ENCODE measurements at places on chromosomes 7 and 10.

DNA sequence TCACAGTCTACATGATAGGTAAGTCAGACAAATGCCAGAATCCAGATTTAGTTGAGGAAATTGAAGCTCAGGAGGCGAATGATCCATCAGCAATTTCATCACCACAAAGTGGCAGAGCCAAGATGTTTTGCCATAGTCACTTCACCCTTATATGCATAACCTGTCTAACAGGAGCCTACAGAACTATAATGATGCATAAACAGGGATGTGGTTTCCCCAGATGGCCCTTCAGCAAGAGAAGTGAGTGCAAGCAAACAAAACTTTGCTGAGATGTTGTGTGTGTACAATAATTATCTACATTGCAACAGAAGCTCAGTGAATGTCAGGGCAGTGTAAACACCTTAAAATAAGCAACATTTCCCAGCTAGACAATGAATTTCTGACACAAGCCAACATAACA lies 28.6 kb downstream of the PON3 start:
- DNase-seq = no peak

GRCh38 chr10:34430685-34431084 lies 384.4 kb downstream of the PARD3 start:
- DNase-seq = no peak

DNA sequence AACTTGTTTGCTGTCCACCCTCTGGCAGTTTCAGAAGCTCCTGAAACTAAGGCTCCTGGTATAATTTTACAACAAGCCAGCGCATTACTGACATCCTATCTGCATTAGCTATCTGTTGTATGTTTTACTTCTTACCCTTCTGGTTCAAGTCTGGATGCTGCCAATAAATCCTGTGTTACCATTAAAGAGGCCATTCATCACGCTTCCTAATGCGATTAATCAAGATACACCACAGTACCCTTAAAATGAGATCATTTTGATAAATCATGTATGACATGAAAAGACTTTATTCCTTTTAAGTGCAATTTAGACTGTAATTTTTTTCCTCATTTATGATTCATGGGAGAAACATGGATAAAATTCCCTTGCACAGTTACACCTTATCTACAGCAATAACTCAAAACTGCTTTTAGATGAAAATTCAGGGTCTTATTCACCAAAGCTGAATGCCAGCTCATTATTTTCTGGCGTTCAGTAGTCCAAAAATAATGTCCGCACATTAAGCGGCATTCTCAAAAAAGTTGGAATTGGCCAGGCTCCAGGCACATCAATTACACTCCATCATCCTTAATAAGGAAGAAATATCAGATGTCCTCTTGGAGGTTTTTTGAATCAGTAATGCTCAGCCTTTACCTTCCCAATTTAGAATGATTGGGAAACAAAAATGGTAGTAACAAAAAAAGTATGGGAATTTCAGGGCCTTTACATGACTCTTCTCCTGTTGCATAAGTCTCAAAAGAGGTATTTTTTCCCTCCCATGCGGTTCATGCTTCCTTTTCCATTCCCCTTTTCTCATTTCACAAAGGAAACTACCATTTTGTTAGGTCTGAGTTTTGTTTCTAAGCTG lies 878.5 kb downstream of the LRMDA start:
- no peak for DNase-seq

DNA sequence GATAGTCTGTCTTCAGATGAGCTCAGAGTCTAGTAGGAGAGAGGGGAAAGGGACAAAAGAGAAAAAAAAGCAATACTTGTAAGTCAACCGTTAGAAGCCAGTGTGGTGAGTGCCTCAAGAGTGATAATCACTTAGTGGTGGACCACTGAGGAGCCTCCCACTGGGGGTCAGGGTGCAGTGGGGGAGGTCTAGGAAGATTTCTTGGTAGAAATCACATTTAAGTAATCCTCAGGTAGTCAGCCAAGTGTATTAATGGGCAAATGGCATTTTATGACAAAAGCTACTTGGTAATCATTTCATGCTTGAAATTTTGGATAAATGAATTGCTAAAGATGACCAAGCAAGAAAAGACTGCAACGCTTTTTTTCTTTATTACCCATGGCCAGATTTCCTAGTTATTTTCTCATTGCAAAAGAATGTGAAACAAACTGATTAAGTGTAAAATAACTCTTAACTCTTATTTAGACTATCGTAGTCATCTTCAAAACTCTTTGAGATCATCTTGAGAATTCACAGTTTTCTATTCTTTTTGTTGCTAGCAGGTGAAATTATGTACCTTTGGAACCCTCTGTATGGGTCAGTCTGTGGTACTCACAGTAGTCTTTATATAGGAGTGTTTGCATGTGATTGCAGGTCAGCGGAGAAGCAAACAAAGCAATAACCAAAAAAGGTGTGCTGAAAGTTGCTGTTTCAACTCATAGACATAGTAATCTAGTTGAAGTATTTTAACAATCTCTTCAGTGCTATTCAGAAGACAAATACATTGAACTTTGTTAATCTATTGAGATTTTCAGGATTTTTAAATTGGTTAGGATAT lies 63.9 kb downstream of the PPP1R9A start:
- no peak for DNase-seq

GRCh38 chr10:79353000-79353406 lies 5.7 kb downstream of the PPIF start:
- no peak for DNase-seq

DNA sequence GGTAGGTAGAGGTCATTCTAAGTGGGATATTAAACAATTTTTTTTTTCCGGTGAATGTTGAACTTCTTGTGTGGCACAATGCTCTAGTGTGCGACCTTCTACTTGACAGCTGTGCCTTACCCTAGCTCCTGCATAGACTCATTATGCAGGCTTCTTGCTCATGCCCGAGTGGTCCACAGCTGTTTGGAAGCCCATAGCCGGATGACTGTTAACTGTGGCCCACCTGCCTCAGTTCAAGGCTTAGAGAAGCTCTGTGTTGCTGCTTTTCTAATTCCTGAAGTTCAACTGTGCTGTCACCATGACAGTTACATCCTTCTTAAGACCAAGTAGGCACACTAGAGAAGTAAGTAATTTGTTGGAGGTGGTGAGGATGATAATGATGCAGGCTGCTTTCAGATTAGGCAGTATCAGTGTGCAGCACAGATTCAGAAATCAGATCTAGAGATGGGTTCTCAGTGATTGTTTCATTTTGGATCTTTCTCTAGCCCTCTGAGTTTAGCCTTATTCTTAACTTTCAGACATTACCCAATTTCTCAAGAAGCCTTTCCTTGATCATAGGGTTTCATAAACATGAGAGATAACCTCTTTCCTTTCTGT lies 278.4 kb downstream of the PHF14 start:
- no peak for DNase-seq

DNA sequence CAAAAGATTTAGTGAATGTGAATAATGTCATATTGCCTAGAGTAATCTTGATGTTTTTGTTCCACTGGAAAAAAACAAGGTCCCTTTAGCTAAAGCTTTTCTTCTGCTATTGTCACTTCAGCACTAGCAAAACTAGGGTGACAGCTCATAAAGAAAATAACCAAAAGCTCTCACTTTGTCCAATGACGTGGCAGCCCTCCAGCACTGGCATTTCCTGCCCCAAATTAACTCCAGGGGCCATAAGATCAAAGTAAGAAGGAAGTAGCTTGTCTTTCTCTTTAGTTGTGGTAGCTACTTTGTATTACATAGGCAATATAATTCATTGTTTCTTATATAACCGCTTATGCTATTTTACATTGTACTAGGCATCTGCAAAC lies 47.3 kb downstream of the LRRN3 start:
- peak; percentile 68 for DNase-seq

- DNase-seq = no peak
These were observed 198.7 kb downstream of the AHR start for GRCh38 chr7:17497136-17497535.

GRCh38 chr7:45679516-45679915 lies 105.3 kb downstream of the ADCY1 start:
- no peak for DNase-seq

- DNase-seq = no peak
These were observed 156.0 kb downstream of the SEMA3D start for GRCh38 chr7:85030893-85031292.

GRCh38 chr10:65993451-65993850 lies 932.4 kb upstream of the LRRTM3 start:
- DNase-seq = no peak

GRCh38 chr7:150665896-150666295 lies 19.6 kb upstream of the GIMAP2 start:
- no peak for DNase-seq

- no peak for DNase-seq
These were observed 55.5 kb downstream of the ZNF277 start for GRCh38 chr7:112262036-112262435.

DNA sequence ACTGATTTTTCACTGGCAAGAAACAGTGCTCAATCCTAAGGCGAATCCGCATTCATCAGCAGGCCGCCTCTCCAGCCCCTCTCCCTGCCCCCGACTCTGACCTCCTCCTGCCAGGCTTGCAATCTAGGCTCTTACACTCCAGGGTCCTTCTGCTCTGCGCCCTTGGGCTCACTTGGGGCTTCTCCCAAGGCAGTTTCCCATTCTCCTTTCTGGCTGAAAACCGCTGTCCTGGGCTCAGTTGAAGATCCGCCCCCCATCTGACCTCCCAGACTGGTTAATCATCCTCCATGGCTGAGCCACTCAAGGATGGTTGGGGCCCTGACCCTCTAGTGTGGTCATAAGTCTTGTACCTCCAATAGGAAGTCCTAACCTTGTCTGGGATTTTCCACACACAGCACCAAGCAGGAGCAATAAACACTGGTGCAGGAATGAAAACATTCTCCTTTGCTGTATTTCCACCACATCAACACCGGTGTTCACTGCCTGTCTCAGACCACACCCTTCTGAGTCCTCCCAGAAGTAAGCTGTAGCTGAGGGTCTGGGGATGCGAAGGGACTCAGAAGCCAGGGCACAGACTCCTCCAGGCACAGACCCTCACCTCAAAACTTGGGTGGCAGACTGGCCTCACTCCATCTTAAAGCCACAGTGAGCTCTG lies 42.4 kb downstream of the TNS3 start:
- no peak for DNase-seq

GRCh38 chr7:36448781-36449379 lies 59.2 kb downstream of the ANLN start:
- DNase-seq = no peak

- DNase-seq = no peak
These were observed 11.8 kb downstream of the EMX2 start for GRCh38 chr10:117554241-117554814.

DNA sequence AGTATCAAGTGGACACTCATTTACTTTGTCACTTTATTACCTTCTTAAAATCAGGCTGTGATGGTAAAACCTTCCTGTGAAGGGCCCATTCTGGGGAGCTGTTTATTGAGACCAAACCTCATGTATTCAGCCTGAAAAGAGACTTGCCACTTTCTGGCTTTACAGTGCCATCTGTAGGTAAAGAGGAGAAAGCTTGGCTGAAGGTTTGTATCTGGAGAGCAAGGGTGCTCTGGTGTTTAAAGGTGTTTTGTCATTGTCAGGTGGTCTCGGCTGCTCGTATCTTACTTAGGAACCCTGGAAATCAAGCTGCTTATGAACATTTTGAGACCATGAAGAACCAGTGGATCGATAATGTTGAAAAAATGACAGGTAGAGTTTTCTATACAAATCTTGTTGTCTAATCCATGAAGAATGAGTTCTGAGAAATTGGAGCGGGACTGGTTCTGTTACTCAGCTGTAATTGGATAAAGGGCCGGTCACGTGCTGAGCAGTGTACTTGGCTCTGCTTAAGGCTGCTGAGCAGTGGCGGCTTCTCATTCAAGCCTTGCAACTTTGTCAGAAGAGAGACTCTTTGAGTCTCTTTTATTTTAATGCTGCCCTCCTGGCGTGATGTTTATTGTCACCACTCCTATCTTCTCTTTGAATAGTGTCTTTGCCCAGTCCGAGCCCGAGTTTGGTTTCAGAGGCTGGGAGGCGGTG lies 46.9 kb downstream of the AP3M1 start:
- DNase-seq = peak; percentile 43

DNA sequence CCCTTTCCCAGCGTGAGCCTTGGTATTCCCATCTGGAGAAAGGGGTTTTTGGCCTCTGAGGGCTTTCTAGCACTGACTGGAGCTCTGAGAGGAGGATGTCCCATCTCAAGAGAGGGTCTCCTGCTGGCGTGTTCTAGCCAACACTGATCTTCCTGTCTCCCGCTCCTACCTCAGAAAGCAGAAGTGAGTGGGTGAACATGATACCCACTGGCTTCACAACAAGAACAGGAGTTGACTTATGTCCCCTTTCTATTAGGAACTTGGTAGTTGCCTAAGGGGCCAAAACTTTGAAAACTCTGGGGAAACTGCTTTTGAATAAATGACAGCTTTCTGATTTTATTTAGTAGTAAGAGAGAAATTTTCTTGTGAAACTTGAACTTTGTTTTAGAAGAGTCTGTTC lies 113.1 kb upstream of the ADCY1 start:
- no peak for DNase-seq

GRCh38 chr10:92873029-92873428 lies 24.7 kb downstream of the EXOC6 start:
- DNase-seq = no peak

DNA sequence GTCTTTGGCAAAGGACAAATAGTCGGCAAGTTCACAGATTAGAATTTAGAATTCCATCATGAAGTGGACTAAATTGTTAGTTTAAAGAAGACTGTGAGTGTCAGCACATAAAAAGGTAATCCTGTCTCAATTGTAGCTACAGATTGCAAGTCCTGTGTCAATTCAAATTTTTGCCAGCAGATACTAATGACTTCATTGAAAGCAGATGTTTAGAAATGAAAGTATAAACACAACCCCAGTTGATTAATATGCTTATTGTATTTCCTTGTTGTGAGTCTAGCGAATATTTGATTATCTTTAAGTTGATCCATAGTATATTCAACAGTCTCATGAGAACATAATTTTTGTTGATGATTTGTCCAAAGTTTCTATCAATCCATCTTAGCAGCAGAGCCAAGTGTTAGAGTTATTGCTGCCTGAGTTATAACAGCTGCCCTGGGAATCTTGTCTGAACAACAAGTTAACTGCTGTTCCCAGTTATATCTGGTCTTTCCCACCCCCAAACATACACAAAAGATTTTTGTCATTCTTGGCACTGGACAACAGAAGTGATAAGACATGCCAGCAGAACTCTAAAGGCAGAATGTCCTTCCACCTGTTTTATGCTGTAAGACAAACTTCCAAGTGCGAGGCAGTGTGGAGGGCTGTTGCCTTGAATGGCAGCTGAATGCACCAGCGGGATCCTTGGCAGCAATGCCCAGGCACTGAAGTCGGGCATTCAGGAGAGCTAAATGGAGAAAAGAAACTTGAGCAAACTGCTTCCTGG lies 21.3 kb upstream of the HERPUD2 start:
- no peak for DNase-seq

GRCh38 chr10:110356628-110357245 lies 52.0 kb upstream of the SMNDC1 start:
- DNase-seq = peak; percentile 47

- no peak for DNase-seq
These were observed 667.7 kb downstream of the SUGCT start for GRCh38 chr7:40802497-40802896.

- no peak for DNase-seq
These were observed 6.3 kb downstream of the LIPF start for GRCh38 chr10:88670497-88670896.

GRCh38 chr7:31688372-31688771 lies 1.4 kb downstream of the PPP1R17 start:
- no peak for DNase-seq

GRCh38 chr7:117715784-117716445 lies 157.3 kb downstream of the CTTNBP2 start:
- no peak for DNase-seq

- DNase-seq = no peak
These were observed 42.2 kb downstream of the PCDH15 start for GRCh38 chr10:54758791-54759190.
